Stimulated activated CD4-positive, alpha-beta T cell treated with anti-CD3 and anti-CD28 coated beads, Interleukin-1b, Interleukin-23, amount 100 ng/mL, for 1 hour (primary cell): ENCODE measurements at places on chromosomes 2 and 18.

- no peak for DNase-seq
Measured at GRCh38 chr18:36516258-36516657, 218.7 kb downstream of the FHOD3 start.

- no peak for DNase-seq
Measured at GRCh38 chr2:45340318-45340717, 270.7 kb downstream of the SRBD1 start.

GRCh38 chr2:120433816-120434290, 87.9 kb downstream of the INHBB start:
- no peak for DNase-seq

DNA sequence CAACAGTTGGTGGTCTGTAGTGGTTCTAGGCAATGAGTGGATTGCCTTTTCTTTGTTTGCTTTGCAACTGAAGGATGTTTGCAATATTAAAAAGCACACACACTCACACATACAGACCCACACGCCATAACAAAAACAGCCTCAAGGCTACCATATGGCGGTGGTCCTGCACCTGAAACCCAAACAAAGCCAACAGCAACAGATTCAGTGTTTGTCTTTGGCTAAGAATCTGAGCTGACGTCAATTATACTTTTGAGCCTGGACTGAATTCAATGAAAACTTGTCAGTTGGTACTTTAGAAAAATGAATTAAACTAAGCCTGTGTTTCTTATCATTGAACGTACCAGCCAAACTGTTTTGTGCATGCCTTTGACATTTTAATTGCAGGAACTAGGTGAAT, 65.0 kb upstream of the NYAP2 start:
- no peak for DNase-seq

- DNase-seq = no peak
Measured at GRCh38 chr18:10842861-10843260, 306.5 kb downstream of the PIEZO2 start.

- no peak for DNase-seq
Measured at GRCh38 chr2:207091176-207091575, 74.6 kb downstream of the KLF7 start.

GRCh38 chr2:48613211-48613610, 4.4 kb upstream of the GTF2A1L start:
- DNase-seq = no peak
